ENCODE measurements at places on chromosomes 2 and 18.

GRCh38 chr2:403682-404081 is 115.8 kb upstream of the ALKAL2 start:
- no peak for DNase-seq

- no peak for DNase-seq
Measured at GRCh38 chr2:168243061-168243460, 4.3 kb downstream of the STK39 start.

DNA sequence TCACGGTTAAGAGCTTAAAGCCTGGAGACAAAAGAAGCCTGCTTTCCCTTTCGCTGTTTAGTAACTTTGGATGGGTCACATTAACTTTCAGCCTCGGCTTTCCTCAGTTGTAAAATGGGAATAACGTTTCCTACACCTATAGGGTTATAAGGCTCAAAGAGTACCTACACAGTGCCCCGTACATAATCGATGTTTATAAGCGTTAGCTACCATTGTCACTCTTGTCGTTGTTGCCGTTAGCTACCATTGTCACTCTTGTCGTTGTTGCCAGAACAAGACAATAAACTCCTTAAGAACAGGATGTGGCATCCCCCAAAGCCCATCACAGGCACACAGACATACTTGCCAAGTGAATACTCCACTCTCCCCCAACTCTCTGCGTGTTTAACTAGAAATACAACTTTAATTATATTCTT is 901 bp upstream of the MFSD6 start:
- DNase-seq = no peak

- peak; percentile 70 for DNase-seq
Measured at GRCh38 chr2:169528271-169528701, 18.8 kb downstream of the KLHL41 start.

DNA sequence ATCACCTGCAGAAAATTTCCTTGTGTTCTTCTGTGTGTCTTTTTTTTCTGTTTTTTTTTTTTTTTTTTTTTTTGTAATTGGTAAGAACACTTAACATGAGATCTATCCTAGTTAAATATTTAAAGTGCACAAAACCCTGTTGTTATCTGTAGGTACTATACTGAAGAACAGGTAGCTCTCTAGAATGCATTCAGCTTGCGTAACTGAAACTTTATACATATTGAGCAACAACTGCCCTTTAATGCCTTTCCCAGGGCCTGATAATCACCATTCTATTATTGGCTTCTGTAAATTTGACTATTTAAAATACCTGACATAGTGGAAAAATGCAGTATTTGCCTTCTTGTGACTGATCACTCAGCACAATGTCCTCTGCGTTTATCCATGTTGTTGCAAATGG is 701.8 kb downstream of the SUCLG1 start:
- no peak for DNase-seq

Data from stimulated activated CD4-positive, alpha-beta T cell treated with anti-CD3 and anti-CD28 coated beads, Interleukin-4, amount 100 ng/mL, for 1 hour (primary cell).